Cardiac septum (tissue), 1 donor: ENCODE measurements at places on chromosomes 4 and X. TPM values are rescaled to one million over a fixed set of nuclear protein-coding genes. Genes with fewer than 3 reads are reported as not detected.

GRCh38 chr4:145735347-145735675, 55.4 kb downstream of the C4orf51 start:
- DNase-seq, result no peak

The CHST7 gene
- 3.5 TPM for total RNA-seq

The LPAR4 gene
- 0.40 TPM for total RNA-seq

The CYLC1 gene
- total RNA-seq, result not detected

- no peak for DNase-seq
Observed at GRCh38 chrX:402857-403256, 16.1 kb upstream of the PPP2R3B start.

DNA sequence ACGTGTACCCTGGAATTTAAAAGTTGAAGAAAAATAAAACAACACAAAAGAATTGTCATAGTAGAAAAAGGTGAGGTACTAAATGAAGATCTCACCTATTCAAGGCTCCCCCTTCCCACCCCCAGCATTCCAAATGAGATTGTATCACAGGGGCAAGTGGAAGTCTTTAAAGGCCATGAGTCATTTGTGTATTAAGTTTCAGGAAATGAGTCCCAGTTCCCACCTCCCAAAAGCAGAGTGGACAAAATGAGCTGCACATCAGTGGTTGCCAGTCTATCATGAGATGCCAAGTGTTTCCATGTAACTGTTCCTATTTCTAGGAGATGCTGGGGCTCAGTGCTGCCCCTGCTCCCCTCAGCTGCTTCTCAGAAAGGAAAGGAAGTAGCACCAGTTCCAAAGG, 20.1 kb downstream of the ARHGEF9 start:
- DNase-seq, result no peak

- no peak for DNase-seq
Observed at GRCh38 chr4:148330724-148331123, 111.5 kb downstream of the NR3C2 start.

GRCh38 chr4:98516042-98516440, 142.4 kb downstream of the TSPAN5 start:
- DNase-seq, result no peak

DNA sequence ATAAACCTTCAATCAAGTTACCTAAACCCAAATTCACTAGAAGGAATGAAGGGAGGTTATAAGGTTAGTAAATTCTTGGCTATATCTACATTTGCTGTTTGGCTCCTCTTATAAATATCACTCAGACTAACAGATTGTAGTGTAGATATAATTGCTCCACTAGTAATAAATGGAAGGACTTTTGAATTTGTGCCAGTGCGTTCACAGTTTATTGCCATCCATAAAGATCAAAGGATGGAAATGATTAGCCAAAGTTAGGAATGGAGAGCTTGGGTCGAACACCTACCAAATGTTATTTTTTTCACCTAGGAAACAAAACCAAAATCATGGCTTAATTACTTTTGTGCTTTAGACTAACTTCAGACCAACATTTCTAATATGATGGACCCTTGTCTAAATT, 9.2 kb downstream of the DTHD1 start:
- no peak for DNase-seq

DNA sequence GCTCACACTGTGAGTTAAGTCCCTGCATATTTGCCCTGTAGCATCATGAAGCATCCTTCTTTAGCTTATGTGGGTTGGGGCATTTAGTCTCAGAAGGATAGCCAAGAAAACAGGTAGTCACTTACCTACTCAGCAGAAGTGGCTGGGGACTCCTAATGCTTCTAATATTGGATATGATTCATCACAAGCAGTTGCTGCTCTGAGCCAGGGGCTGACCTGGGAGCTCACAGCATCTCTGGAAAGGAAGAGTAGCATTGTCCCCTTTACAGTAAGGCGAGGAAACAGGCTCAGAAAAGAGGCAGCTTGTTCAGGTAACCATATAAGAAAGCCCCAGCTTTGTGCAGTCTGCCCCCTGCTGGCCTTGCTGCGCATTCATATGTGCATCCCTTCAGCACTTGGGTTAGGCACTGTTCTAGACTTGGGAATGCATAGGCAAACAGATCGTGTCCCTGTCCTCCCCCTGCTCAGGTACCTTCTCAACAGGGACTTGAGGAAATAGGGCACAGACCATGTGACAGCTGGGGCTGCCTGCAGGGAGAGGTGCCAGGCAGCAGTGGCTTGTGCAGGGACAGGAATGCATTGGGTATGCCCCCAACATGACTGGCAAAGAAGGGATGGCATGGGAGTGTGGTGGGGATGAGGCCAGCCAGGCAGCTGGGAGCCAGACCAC, 35.7 kb upstream of the TBC1D14 start:
- peak; percentile 88 for DNase-seq

DNA sequence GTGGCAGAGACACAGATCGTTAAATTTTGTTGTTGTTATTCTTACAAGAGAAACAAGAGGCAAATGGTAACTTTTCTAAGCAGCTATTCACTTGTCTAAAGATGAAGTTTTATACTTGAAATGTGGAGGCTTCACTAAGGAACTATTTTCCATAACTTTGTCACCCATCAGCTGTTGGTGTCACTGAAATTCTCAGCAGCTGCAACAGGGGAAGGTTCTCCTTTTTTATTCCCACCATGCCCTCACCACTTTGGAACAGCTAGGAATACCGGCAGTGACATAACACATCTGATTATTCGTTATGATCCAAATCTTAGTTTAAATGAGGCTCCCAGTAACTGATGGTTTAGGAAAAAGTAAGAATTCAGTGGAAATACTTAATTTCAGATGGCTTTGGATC, 147.0 kb upstream of the LEF1 start:
- DNase-seq, result no peak

DNA sequence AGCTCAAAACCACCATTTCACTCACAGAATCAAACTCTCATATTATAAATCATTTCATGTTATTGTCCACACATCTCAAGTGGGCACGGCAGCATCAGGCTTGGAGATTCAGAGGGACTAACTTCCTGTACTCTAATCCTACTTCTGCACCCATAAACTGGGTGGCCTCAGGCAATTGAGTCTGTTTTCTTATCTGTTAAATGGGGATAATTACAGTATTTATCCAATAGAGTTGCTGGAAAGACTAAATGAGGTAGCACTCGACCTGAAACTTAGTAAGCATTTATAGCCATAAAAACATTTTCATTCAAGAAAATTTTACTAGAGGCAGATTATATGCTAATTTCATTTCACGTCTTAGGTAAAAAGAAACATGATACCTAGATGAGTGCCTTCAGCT, 13.0 kb downstream of the TBC1D1 start:
- DNase-seq, result no peak

GRCh38 chr4:141078871-141079270, 54.4 kb downstream of the RNF150 start:
- DNase-seq, result no peak

DNA sequence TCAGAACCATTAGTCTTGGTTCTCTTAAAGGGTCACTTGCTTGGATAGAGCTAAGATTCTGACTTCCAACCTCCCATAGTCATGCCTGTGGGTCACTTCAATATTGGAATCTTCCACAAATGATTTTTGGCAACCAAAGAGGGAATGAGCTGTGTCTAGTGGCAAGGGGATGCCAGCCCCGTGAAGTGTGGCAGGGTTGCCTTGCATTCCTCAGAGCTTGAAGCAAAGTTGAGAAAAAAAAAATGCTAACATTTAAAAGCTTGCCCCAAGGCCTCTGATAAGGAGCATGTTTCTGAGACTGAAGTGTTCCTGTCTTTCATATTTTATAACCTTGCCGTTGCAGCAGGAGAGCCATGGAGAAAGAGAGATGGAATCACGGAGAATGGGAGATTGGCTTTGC, 120.2 kb downstream of the PAPSS1 start:
- DNase-seq, result no peak

DNA sequence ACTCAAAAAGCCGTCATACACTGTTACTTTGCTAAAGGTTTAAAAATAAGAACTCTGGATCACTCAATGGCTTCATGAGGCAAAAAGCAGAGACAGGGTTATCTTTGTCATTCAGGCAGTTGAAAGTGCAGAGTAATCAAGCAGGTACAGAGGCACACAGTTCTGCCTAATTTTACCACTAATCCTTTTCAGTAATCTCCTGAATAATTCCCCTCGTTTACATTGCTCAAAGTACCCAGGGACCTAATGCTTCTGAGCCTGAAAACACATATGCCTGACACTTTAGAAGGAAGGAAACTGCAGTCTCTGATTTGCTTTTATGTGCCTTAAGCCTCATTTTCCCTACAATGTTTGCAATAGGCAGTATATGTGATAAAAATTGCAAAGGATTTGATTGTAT, 71.4 kb upstream of the TRAM1L1 start:
- no peak for DNase-seq

DNA sequence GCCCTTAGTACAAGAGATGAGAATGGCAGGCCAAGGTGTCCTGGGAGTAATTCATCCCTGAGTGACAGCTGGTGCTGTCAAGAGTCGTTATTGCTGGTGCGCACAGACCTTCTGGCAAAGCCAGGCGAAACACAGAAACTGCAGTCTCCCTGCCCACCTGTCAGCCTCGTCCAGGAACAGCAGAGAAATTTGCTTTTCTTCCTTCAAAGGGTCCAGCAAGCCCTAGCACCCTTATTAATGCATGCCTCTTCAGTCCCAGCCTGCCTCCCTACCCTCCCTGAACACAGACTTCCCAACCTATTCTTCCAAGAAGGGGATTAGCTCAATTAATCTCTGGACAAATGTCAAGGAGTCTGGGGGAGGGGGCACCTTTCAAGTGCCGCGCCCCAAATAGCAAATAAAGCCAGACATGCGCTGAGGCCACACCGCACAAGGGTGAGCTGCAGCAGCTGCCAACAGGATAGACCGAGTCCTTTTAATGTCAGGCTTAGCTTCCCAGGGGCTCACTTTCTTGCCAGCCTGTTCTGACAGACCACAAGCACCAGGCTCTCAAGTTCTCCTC, 250.7 kb upstream of the RASGEF1B start:
- DNase-seq, result no peak

DNA sequence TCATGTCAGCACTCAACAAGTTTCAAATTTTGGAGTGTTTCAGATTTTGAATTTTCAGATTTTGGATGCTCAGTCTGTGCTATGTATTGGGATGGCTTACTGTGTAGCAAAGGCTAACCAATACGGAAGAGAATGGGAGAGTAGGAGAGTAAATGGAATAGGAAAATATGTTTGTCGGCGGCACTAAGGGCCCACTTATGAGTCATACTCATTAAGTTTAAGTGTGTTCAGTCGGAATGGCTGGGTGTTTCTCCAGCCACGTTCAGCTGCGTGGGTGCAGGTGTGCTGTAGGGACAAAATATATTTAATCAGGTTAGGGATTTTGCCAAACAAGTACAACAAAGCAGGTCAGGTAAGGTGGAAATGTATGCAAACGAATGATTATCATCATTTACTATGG, 13.6 kb downstream of the FTHL17 start:
- no peak for DNase-seq

DNA sequence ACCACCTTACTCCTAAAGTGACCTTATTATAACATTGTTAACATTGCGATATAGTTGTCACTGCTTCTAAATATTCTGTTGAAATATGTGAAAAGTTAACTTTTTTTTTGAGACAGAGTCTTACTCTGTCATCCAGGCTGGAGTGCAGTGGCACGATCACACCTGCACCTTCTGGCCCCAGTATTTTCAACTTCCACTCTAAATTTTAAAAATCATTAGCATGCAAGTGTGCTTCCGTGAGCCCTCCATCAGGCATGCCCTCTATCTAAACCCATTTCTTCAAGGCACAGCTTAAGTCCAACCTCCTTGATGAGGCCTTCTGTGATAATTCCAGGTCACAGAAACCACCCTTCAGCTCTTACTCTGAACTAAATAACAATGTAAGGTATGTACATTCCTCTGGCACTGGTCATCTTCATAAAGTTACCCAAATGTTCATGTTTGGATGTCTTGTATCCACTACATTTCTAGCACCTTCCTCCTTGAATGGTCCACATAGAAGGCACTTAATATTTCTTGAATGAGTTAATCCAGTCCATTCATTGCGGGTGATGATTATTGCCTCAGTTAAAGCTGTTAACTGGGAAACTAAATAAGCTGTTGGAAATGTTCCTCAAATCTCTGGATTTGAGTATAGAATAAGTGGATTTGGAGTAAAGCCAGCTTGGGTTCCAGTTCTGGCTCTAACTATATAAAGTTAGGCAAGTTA, 38.6 kb upstream of the TMEM131L start:
- no peak for DNase-seq

GRCh38 chrX:11214346-11215190, 78.6 kb upstream of the AMELX start:
- no peak for DNase-seq

The UCP1 gene
- not detected for total RNA-seq

DNA sequence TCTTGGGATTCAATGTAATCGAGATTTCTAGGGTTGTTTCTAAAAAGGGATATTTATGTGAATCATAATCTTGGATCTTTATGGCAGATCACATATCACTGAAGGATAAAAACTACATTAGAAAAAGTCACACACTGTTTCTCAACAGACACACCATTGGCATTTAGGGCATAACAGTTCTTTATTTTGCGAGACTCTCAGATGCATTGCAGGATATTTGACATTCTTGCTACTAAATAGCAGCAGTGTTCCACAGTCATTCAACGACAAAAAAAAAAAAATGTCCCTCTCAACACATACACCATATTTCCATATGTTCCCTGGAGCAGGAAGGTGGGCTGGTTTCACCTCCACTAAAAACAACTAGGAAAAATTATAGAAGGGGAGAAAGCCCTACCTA, 243.4 kb upstream of the PCDH18 start:
- DNase-seq, result no peak

GRCh38 chrX:48179691-48180090, 16.9 kb downstream of the SSX5 start:
- DNase-seq, result no peak

DNA sequence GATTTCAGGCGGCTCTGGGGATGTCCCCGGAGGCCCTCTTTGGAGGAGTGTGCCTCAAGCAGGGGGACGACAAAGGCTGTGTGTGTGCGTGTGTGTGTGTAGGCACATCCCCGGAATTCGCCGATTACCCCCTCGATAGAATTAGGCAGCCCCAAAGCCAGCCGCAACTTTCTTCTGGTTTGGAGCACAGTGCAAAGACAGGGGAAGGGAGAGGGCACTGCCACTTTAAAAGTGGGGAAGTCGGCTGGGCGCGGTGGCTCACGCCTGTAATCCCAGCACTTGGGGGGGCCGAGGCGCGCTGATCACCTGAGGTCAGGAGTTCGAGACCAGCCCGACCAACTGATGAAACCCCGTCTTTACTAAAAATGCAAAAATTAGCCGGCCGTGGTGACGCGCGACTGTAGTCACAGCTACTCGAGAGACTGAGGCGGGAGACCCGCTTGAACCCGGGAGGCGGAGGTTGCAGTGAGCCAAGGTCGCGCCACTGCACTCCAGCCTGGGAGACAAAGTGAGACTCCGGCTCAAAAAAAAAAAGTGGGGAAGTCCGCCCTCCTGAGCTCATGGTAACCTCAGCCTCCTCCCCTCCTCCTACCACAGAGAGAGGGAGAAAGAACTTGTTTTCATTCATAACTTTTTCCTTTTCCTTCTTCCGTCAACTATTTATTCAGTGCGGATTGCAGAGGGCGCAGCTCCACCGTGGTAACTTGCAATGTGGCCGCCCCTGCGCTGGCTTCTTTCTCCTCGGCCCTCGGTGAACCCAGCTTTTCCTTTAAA, 2.4 kb downstream of the SPRY1 start:
- DNase-seq, result no peak

- DNase-seq, result no peak
Observed at GRCh38 chr4:54539500-54540029, 118.2 kb upstream of the KIT start.

- DNase-seq, result no peak
Observed at GRCh38 chr4:73607375-73608033, 12.7 kb downstream of the RASSF6 start.
